Endothelial cell of umbilical vein (primary cell): ENCODE measurements at places on chromosomes 4 and X.

DNA sequence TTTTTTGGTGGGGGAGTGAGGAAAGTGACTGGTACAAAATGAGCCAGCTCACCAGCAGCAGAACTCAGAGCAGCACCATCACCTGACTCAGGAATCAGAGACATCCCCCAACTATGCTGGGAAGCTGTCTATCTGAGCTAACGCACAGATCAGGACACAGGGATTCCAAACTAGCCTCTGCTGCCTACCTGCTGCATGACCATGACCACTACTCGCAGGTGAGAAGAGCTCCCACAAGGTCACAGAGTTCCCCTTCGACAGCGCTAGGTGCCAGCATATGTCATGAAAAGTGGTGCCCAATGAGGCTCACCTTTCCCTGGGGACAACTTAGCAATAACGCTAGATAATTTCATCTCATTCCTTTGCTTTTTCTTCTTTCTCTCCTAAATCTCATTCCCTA is 662.6 kb upstream of the CPEB2 start:
- H3K27ac ChIP-seq, result no peak overlapping the region
- H3K36me3 ChIP-seq, result no peaks in the 10 kb centered on the region
- H3K27me3 ChIP-seq, result no peaks in the 10 kb centered on the region
- no peaks in the 10 kb centered on the region for H3K4me1 ChIP-seq
- no peak overlapping the region for H3K4me3 ChIP-seq

DNA sequence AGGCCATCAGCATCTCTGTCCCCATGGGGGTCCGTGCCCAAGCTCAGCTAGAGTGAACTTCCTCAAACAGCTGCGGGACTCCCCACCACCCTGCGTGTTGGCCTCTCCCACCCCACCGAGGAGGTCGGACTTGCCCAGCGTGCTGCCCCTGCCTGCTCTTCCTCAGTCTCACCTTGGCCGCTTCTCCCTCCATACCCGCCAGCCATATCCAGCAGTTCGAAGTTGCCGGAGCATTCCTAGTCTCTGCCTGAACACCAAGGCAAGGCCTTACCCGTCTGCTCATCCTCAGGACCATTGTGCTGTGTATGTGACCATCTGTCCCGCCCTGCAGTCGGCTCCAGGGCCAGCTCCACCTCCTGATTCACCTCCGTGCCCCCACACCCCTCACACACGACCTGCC is 84.5 kb downstream of the WFS1 start:
- H3K4me1 ChIP-seq, result no peaks in the 10 kb centered on the region
- no peaks in the 10 kb centered on the region for H3K27me3 ChIP-seq
- no peak for DNase-seq
- no peak overlapping the region for H3K27ac ChIP-seq
- no peak overlapping the region for H3K4me3 ChIP-seq

- no peaks in the 10 kb centered on the region for H3K4me1 ChIP-seq
- no peak overlapping the region for H3K27ac ChIP-seq
- DNase-seq, result no peak
Measured at GRCh38 chr4:79338148-79338547, 12.3 kb upstream of the NAA11 start.

- H3K36me3 ChIP-seq, result no peaks in the 10 kb centered on the region
- H3K27ac ChIP-seq, result no peak overlapping the region
- H3K4me3 ChIP-seq, result no peak overlapping the region
- DNase-seq, result no peak
Measured at GRCh38 chr4:174763454-174764104, 65.5 kb downstream of the GLRA3 start.

- peaks cover 42% of the 10 kb centered on the region for H3K36me3 ChIP-seq
- H3K27me3 ChIP-seq, result no peaks in the 10 kb centered on the region
- no peak overlapping the region for H3K4me3 ChIP-seq
- H3K27ac ChIP-seq, result no peak overlapping the region
- DNase-seq, result no peak
Measured at GRCh38 chrX:47179221-47179927, 14.3 kb upstream of the UBA1 start.
